Kasumi-1 (cell line): ENCODE measurements at places on chromosomes 3 and 15.

DNA sequence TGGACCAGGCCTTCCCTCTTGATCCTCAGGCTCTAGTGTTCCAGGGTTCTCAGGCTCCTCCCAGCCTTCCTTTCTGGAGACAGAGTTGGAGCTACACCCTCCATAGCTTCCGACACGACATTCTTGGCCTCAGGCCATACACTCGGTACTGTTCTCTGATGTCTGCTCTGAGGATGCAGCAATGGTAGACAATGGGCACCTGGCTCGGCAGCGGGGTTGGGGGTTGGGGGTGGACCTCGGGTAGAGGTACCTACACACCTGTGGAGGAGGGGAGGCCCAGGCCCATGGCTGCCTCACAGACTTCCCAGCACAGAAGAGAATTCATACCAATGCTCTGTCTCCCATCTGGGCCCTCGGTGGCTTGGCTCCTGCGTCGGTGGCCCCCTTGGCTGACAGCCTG is 21.4 kb downstream of the CCDC13 start:
- DNase-seq = no peak

DNA sequence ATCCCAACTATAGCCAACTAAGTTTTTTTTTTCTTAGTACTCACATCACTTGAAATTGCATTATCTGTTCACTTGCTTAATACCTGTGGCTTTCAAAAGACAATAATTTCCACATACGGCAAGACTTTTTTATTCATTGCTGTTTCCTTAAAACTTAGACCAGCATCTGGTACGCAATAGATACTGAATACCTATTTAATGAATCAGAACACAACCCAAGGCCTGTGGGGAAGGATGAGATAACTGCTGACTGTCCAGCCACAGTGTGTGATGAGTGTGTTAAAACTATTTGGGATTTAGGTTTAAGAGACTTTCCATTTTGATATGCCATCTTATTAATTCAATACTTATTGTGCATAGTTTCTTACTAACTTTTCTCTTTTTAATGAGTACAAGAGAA is 988.7 kb downstream of the NTRK3 start:
- no peak for DNase-seq

DNA sequence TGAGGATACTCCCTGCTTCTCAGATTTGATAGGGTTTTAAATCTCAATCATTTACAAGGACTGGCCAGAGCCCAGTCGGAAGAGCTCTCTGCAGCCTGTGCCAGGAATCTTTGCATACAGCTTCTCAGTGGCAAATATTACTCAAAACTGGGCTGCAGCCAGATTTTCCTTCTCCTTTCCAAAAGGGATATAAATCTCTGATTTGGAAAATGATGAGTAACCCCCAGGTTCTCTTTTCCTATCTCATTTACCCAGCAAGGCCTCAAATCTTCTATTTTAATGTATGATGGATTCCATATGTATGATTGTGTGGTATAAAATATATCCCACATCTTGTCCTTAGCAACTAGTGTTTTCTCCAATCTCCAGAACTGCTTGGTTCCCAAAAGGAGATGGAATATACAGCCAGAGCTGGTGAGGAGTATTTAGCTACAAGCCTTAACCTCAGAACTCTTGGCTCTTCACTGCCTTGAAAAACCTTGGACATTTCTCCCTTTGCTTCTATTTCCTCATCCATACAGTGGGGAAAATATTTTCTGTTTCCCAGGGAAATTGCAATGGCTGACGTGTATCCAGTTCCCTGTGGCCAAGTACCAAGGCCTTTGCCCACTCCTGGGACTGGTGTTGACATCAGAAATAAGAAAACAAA is 114.4 kb downstream of the ATG7 start:
- DNase-seq = no peak

- no peak for DNase-seq
Measured at GRCh38 chr3:43178891-43179366, 73.0 kb upstream of the POMGNT2 start.

DNA sequence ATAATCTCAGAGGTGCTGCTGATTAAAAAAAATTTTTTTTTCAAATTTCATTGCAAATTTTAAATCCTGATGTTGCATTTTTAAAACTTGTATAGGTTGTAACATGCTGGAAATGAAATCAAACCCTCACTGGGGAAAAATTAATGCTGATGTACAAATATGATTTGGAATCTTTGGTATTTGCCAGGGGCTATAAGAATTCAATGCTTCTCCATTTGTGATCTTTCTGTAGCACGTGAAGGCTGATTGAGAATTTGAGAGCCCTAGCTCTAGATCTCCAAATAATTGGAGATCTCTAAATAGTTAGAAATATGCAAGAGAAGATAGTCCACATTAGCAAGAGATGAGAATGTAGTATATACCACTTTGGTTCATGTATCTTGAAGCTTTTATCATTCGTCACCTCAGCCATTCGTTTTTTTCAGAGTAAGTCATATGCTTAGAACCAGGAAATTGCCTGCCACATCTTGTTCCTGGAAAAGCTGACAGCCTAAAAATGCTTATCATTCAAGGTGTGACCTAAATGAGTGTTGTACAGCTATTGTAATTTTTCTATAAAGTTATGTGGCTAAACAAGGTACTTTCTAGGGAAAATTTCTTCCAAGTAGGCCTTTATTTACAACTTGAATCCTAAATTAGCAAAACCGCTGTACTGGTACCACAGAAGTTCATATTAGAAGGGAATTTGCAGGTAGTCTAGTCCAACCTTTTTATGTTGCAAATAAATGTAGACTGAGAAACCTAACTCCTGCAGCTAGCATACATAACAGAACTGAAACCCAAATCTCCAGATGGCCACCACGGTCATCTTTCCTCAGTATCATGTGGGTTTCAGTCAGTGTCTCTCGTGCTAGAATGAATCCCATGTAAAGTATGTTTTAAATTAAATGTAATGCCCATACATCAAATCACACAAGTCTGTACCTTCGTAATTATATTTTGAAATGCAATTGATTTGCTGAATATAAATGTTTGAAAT is 48.5 kb downstream of the FNDC3B start:
- DNase-seq = no peak

DNA sequence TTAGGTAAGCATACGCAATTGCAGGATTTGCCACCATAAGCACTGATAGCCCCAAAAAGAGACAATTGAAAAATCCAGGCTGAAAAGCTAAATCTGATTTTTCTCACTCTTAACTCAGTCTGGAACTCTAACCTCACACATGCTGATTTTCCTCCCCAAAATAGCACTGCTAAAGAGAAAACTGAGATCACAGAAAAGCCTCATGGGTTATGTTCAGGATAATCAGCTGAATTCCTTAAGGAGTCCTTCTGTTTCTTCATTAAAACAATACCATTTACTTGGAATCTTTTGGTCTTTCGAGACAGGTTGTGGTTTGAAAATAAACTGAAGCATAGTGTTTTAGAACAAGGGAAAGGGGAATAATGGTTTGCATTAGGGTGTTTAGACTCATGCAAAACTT is 144.3 kb upstream of the LRRN1 start:
- no peak for DNase-seq

GRCh38 chr3:143763564-143764162 is 84.6 kb downstream of the SLC9A9 start:
- peak; percentile 8 for DNase-seq

- DNase-seq = peak; percentile 15
Measured at GRCh38 chr3:179348325-179349013, 960 bp downstream of the MFN1 start.

GRCh38 chr3:23713641-23714040 is 92.1 kb upstream of the UBE2E1 start:
- no peak for DNase-seq

GRCh38 chr15:97027772-97028171 is 697.3 kb downstream of the NR2F2 start:
- DNase-seq = no peak

DNA sequence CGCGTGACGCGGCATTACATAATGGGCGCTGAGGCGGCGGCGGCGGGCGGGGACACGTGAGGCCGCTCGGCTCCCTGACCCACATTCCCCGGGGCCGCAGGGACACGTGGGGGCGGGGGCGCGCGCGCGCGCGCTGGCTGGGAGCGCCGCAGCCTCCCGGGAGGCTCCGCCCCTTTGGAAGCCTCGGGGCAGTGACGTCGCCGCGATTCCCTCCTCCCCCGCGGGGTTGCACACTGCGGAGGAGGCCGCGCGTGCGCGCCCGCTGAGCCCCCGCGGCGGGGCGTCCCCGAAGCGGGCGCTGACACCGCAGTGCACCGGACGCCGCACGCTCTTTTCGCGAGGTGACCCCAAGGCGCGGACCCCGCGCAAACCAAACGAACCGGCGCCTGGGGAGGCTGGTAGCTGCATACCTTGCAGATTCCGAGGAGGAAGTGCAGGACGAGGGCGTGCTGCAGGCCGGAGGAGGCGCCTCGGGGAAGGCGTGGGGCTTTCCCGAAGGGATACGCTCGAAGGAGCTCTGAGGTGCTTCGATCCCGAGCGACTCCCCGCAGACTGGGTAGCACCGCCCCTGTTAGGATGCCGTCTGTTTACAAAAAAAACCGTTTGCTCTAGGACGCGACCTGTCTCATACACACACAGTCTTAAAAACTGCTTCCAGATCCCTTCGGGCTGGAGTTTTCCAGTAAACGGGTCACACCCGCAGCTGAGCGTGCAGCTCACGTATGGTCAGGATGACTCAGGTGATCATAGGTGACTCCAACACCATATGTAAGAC is 1.0 kb downstream of the NR1D2 start:
- peak; percentile 85 for DNase-seq

- no peak for DNase-seq
Measured at GRCh38 chr15:74191798-74192197, 10.8 kb downstream of the STRA6 start.

- no peak for DNase-seq
Measured at GRCh38 chr3:3578718-3579117, 220.5 kb upstream of the LRRN1 start.

- DNase-seq = no peak
Measured at GRCh38 chr3:66851894-66852613, 146.1 kb upstream of the KBTBD8 start.

GRCh38 chr3:25904206-25904605 is 114.3 kb downstream of the OXSM start:
- peak; percentile 8 for DNase-seq

DNA sequence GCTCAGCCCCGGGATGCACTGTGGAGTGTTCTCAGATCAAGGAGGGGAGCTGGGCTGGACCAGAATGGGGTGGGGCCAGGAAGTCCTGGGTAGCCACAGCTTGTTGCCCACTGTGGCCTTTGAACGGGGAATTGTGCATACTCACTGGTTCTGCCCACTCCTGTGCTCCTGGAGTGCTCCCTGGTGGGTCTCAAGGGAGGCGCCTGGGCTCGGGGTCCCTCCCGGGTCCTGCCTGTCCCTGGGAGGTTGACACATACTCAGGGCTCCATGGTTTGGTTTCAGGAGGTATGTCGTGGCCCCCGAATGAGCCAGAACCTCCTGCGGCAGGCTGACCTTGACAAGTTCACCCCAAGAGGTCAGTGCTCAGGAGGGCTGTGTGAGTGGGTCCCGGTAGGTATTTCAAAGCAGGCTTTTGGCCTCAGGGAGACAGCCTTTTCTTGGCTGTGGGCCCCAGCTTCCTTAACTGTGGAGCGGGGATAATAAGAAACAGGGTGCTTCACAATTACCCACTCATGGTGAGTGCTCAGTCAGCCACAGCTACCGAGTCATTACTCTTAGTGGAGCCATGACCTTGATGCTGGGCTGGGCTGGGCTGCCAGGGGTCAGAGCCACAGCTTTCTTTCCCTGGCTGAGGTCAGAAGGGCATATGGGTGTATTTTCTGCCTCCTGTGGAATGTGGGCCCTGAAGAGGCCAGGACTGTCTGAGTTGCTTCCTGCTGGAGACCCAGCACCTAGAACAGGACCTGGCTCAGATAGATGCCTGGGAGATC is 7.6 kb downstream of the DNAH1 start:
- DNase-seq = no peak

DNA sequence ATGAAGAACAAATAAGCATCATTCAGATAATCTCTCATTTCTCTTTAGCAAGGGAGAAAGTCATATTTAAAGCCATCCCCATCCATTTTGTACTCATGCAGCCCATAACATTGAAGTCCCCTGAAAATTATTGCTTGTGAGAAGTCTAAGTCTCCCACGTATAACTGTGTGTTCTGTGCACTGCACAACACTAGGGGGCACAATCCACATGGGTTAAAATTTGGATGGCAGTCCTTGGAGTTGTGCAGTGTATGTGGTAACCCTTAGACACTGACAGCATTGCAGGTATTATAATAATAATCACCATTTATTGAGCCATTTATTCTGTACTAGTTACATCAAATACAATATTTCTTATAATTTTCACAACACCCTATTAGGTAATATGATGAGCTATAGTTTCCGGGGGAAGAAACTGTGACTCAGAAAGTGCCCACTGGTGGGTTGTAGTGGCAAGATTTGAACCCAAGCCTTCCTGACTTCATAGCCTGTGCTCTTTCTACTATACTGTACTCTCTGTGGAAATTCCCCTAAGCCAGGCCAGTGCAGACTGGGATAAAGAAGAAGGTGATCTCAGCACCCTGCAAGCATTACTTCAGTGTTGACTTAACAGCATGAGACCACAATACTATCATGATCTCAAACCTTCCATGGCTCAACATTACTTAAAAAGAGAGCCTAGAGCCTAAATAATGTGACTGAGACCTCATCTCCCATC is 15.7 kb downstream of the KCNAB1 start:
- DNase-seq = peak; percentile 21

GRCh38 chr3:43309372-43310305 is 23.3 kb downstream of the SNRK start:
- no peak for DNase-seq

DNA sequence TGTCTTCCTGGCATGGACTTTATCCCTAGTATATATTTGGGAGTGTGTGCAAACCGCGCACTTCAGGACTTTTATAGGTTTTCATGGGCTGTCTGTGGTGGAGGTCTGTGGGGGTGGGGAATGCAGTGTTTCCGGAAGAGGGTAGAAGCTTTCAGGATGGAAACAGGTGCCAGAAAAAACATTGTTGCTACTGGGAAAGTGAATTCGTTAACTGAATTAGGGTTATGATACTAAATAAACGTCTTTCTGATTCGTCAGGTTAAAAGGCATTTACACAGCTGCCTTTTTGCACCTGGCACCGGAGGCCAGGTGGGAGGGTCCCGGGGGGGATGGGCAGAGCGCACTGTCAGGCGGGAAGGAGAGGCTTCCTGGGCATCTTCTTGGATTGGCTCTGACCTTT is 62.1 kb downstream of the SLCO3A1 start:
- DNase-seq = no peak

DNA sequence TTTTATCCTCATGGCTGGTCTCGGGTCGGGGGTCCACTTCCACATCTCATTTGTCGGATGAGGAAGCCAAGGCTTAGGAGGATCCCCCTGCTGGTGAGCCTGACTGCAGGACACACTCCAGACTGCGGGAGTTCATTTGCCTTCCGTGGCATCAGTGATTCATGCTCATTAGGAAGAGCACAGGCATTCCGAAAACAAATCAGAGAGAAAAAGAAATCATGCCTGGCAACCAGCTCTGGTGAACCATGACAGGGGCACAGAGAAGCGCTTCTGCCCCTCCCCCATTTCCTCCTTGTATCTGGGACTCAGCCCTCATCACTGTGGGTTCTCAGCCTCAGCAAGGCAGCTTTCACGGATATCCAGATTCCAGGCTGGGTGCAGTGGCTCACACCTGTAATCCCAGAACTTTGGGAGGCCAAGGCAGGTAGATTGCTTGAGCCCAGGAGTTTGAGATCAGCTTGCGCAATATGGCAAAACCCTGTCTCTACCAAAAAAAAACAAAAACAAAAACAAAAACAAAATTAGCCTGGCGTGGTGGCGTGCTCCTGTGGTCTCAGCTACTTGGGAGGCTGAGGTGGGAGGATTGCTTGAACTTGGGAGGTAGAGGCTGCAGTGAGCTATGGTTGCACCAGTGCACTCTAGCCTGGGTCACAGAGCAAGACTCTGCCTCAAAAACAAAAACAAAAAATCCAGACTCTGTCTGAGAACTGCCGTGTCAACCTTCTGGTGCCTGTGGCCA is 28.4 kb downstream of the IRAK2 start:
- DNase-seq = peak; percentile 16
